Hair follicular keratinocyte (primary cell): ENCODE measurements at places on chromosomes 11 and 22. TPM values are rescaled to one million over a fixed set of nuclear protein-coding genes. Genes with fewer than 3 reads are reported as not detected.

CYB5R2 gene
- total RNA-seq = 39.8 and 74.9 TPM in 2 replicates

PVALB gene
- not detected in 2 replicates for total RNA-seq

ZBTB16 gene
- total RNA-seq = 0.08 and 0.55 TPM in 2 replicates

FOLR1 gene
- total RNA-seq = not detected in 2 replicates

MYO7A gene
- total RNA-seq = 0.30 and 0.70 TPM in 2 replicates

OR2D2 gene
- not detected in 2 replicates for total RNA-seq

SAA1 gene
- 160 and 186 TPM in 2 replicates for total RNA-seq

CELSR1 gene
- 25.6 and 52.6 TPM in 2 replicates for total RNA-seq
